Occipital lobe (tissue), 3 donors: ENCODE measurements at places on chromosomes 2 and 18. TPM values are rescaled to one million over a fixed set of nuclear protein-coding genes. Genes with fewer than 3 reads are reported as not detected.

DNA sequence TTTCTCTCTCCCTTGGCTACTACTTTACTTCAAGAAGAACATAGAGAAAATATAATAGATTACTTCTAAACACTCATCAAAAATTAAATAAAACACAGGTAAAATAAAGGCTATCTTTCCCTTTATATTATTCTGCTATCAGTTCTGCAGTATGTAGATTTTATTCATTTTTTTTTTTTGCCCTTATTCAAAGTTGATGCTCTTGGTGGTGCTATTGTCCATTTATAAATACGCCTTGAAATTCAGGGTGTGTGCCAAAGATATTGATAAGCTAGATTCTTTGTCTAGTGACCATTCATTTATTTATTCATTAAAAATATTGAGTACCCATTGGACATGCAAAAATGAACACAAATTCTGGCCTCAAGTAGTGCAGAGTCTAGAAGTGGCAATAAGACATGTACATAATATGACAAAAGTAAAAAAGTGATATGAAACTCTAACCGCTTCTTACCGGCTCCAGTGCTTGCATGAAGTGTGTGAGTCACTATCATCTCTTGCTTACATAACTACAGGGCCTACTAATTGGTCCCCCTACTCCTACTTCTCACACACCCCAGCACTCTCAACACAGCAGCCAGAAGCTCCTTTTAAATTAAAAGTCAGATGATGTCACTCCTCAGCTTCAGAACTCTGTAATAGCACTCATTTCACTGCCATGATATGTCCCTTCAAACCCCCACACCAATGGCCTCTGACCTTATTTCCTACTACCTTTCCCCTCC is 208.3 kb upstream of the FANCL start:
- no peak for DNase-seq

GRCh38 chr2:6946722-6947121 is 29.5 kb downstream of the RNF144A start:
- no peak for DNase-seq

DNA sequence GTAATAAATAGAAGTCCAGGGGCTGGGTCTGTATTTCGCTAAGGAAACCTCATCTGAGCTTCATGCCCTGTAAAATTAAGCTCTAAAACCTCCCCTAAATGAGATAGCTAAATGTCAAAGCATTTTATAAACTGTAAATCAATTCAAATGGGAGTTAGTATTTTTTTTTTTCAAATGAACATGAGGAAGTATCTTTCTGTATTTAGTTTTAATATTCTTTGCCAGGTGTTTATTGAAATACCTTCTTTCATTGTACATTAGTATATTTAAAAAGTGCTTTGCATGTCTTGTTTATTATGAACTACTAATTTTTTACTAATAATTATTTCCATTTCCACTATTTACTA is 47.7 kb downstream of the ATIC start:
- DNase-seq: no peak

DNA sequence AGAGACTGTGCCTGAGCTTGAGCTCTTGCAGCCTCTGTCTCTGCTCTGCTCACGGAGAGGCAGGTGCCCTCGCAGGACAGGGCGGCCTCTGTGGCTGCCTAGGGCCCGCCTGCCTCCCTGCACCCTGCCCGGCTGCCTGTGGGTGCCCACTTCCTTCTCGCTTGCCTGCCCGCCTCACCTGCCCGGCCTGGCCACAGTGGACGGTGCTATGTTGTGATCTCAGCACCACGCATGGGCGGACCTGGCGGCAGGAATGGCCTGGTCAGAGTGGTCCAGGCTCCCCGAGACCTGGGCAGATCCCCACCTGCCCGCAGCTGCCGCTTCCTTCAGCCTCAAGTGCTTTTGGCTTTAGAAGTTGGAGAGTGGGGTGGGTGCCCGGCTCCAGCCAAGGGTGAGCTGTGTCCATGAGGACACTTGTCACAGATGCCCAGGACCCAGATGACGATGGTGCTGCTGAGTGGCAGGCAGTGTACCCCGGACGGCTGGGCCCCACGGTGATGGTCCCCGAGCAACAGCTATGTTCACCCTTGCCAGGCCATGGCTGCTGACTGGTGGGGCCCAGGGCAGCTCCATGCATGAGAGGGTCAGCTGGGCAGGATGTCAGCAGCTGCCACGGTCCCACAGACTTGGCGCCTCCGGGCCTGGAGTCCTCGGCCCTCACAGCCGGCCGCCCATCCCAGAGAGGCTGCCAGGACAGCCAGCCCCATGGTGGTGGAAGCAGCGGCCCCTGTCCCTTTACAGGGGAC is 25.3 kb downstream of the RTP5 start:
- DNase-seq: no peak

Gene IFIH1
- 4.8 TPM for total RNA-seq
